Naive thymus-derived CD4-positive, alpha-beta T cell (primary cell): ENCODE measurements at places on chromosomes 4 and X. TPM values are rescaled to one million over a fixed set of nuclear protein-coding genes. Genes with fewer than 3 reads are reported as not detected.

- no peaks in the 10 kb centered on the region for H3K27me3 ChIP-seq
- peaks cover 4% of the 10 kb centered on the region for H3K4me1 ChIP-seq
- peak overlapping the region; percentile 75 for H3K4me3 ChIP-seq
- DNase-seq, result peak; percentile 34
Observed at GRCh38 chr4:183098019-183098722, 886 bp upstream of the WWC2 start.

GRCh38 chr4:107725281-107725859 is 5.3 kb upstream of the PAPSS1 start:
- DNase-seq, result no peak
- H3K27ac ChIP-seq, result no peak overlapping the region
- no peak overlapping the region for H3K4me3 ChIP-seq
- peaks cover 6% of the 10 kb centered on the region for H3K4me1 ChIP-seq
- H3K36me3 ChIP-seq, result no peaks in the 10 kb centered on the region

DNA sequence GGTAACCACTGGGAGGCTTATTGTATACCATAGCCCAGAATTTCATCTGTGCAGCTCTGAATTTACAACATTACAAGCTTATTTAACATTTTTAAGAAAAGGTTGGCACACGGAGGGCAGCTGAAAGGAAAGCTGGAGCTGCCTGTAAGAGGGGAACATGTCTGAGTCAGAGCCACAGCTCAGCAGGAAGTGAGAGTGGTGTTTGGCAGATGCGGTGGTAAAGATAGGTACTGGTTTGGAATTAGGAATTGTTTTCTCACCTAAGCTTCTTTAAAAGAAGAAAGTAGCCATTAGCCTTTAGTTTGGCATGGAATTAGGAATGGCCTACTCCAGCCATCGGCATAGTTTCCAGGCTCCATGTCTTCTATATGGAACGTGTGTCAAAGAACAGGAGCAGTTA is 172.5 kb upstream of the ANXA3 start:
- no peaks in the 10 kb centered on the region for H3K36me3 ChIP-seq
- H3K4me3 ChIP-seq, result no peak overlapping the region
- DNase-seq, result no peak
- H3K4me1 ChIP-seq, result no peaks in the 10 kb centered on the region
- H3K27ac ChIP-seq, result no peak overlapping the region

- no peaks in the 10 kb centered on the region for H3K4me1 ChIP-seq
- H3K27ac ChIP-seq, result no peak overlapping the region
- no peak overlapping the region for H3K4me3 ChIP-seq
- no peaks in the 10 kb centered on the region for H3K27me3 ChIP-seq
- H3K36me3 ChIP-seq, result no peaks in the 10 kb centered on the region
Observed at GRCh38 chrX:148698221-148698620, 197.8 kb downstream of the AFF2 start.

DNA sequence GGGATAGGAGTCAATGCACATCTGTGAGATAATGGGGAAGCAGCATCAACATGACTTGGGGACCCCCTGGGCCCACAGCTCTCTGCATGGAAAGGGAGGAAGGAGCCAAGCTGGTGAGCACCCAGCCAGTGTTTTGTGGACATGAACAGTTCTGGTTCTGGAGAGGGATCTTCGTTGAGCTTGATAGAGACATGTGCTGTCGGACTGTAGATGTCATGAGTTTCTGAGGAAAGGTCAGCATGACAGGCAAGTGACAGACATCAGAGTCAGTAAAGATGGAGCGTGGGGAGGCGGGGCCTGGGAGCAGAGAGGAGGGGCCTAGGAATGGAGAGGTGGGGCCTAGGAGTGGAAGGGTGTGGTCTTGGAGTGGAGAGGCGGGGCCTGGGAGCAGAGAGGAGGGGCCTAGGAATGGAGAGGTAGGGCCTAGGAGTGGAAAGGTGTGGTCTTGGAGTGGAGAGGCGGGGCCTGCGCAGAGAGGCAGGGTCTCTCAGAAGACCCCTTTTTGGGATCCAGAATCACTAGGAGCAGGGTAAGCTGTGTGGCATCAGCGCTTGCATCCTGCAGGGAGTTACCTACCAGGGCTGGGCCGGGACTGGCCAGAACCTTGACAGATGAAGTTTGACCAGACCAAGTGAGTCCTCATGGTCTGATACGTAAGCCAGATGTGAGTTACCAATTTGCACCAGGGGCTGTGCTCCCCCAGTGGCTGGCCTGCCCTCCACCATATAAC is 33.7 kb downstream of the PIGG start:
- no peak overlapping the region for H3K27ac ChIP-seq
- DNase-seq, result no peak
- H3K4me1 ChIP-seq, result no peaks in the 10 kb centered on the region
- no peak overlapping the region for H3K4me3 ChIP-seq
- H3K36me3 ChIP-seq, result peaks cover 22% of the 10 kb centered on the region

DNA sequence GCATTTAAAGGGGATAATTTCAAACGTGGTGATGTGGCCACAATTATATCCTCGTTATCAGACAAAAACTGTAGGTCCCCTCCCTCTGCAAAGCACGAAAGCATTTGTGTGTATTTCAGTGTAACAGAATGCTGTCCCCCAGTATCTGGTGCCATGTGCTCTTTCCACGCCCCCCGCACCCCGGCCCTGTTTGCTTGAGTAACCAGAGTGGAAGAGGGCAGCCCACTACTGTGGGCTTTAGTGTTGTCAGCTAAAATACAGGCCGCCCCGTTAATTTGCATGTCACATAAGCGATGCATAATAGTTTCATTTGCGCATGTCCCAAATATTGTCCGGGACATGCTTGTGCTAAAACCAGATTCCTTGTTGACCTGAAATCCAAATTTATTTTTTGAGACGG is 110.1 kb downstream of the PHKA2 start:
- H3K36me3 ChIP-seq, result no peaks in the 10 kb centered on the region
- H3K4me1 ChIP-seq, result no peaks in the 10 kb centered on the region
- no peak overlapping the region for H3K4me3 ChIP-seq
- H3K27ac ChIP-seq, result no peak overlapping the region

GRCh38 chrX:47749185-47749967 is 87.3 kb upstream of the ZNF81 start:
- no peak for DNase-seq
- no peaks in the 10 kb centered on the region for H3K27me3 ChIP-seq
- no peaks in the 10 kb centered on the region for H3K4me1 ChIP-seq
- no peak overlapping the region for H3K4me3 ChIP-seq
- H3K36me3 ChIP-seq, result no peaks in the 10 kb centered on the region

- no peak overlapping the region for H3K27ac ChIP-seq
- no peaks in the 10 kb centered on the region for H3K4me1 ChIP-seq
- H3K4me3 ChIP-seq, result no peak overlapping the region
- DNase-seq, result no peak
Observed at GRCh38 chrX:133337250-133337649, 78.0 kb downstream of the GPC4 start.

- DNase-seq, result no peak
- no peaks in the 10 kb centered on the region for H3K27me3 ChIP-seq
- no peak overlapping the region for H3K4me3 ChIP-seq
- no peaks in the 10 kb centered on the region for H3K4me1 ChIP-seq
Observed at GRCh38 chr4:138204507-138204906, 37.6 kb downstream of the SLC7A11 start.

DNA sequence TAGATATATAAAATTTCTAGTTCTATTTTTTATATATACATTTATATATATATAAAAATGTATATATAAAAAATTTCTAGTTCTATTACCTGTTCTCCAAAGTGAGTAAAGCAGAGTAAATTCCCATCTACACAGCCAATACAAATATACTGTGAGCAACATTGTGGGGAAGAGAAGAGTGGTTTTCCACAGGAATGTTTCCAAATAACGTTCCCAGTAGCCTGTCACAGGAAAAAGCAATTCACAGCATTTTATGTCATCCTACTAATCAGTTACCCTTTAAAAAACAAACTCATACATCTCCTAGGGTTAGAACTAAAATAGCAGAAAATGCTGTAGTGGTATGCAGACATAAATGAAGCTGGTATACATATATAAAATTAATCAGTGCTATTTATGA is 44.5 kb downstream of the AASDH start:
- no peak for DNase-seq
- H3K4me1 ChIP-seq, result no peaks in the 10 kb centered on the region
- no peak overlapping the region for H3K4me3 ChIP-seq
- no peak overlapping the region for H3K27ac ChIP-seq
- no peaks in the 10 kb centered on the region for H3K27me3 ChIP-seq

- H3K27ac ChIP-seq, result no peak overlapping the region
- H3K36me3 ChIP-seq, result no peaks in the 10 kb centered on the region
- H3K4me1 ChIP-seq, result no peaks in the 10 kb centered on the region
- no peak for DNase-seq
Observed at GRCh38 chr4:82774711-82775171, 23.9 kb downstream of the SCD5 start.

DNA sequence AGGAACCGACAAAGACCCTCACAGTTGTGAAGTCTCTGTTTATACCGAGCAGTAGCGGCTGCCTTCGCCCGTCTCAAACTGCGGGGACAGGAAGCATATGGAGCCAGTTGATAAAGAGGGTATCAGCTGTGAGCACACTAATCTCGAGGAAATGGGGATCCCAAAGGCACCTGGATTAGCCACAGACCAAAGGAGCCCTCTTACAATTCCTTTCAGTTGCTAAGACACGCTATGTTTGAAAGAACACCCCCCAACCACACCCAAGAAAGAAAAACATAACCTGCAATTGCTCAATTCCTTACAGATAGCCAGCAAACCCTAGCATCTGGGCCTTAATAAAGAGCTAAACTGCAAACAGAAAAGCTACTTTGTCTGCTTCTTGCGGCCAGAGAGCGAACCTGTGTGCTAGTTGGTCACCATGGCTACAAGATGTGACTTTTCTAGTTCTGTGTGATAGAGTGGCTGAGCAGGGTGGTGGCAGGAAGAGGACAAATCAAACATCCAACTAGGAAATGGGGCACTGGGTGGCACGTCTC is 23.3 kb upstream of the CHRNA9 start:
- H3K4me1 ChIP-seq, result peaks cover 31% of the 10 kb centered on the region
- no peak overlapping the region for H3K4me3 ChIP-seq
- no peaks in the 10 kb centered on the region for H3K36me3 ChIP-seq
- peak; percentile 62 for DNase-seq

GRCh38 chr4:40228497-40229365 is 31.9 kb downstream of the RHOH start:
- peaks cover 98% of the 10 kb centered on the region for H3K4me1 ChIP-seq
- H3K4me3 ChIP-seq, result peak overlapping the region; percentile 21
- DNase-seq, result peak; percentile 23
- H3K27ac ChIP-seq, result peak overlapping the region; percentile 74
- H3K36me3 ChIP-seq, result peaks cover 7% of the 10 kb centered on the region
- H3K27me3 ChIP-seq, result no peaks in the 10 kb centered on the region

DNA sequence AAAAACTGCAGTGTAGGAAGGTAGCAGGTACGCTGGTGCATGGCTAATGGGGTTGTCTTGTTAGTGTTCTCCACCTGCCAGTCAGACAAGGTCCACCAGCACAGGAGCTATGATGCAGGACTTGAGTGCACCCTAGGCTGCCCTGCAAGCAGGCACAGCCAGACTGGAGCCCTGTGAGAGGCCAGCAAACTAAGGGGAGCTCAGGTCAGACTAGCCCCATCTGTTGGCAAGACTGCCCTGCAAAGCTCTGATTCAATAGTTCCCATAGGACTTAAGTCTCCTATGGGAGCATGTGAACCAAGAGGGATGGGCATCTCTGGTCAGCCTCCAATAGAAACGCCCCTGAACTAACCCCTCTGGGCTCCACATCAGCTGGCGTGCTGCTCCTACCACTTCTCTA is 1307.3 kb downstream of the C4orf33 start:
- no peak for DNase-seq
- no peak overlapping the region for H3K4me3 ChIP-seq
- H3K27me3 ChIP-seq, result no peaks in the 10 kb centered on the region
- no peaks in the 10 kb centered on the region for H3K36me3 ChIP-seq
- H3K4me1 ChIP-seq, result no peaks in the 10 kb centered on the region

DNA sequence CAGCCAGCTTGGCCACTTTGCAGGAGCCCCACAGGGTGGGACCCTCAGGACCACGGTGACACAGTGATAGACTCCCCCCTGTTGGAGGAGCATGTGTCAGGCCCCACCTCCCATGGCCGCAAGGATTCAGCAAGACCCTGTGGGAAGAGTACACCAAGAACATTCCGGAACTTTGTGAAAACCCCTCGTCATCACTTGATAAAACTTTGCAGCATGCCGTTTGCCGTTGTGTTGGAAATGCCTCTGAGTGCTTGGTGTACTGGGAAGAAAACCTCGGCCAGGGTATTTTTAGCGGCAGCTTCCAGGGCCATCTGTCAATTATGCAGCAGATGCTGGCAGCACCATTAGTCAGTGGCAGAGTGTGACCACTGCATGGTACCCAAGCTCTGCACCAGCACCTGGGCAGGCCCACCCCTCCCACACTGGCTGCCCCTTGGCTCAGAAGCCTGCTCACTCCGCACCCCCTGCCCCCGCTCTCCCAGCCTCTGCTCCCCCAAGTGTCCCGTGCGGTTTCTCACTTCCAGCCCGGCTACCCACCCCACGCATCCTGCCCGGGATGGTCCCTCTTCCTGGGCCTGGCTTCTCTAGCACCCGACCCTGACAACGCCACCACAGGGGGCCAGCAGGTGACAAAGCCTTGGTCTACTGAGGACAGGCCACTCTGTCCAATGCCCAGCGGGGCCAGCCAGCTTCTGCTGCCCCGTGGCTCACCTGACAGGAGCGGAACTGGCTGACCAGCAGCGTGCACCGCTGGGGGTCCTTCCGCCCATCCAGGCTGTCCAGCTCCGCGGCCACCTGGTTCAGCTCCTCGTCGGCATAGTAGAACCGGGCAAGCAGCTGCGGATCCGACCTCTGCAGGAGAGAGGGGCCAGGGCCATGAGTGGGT is 65.0 kb downstream of the ZFYVE28 start:
- no peaks in the 10 kb centered on the region for H3K27me3 ChIP-seq
- H3K4me1 ChIP-seq, result no peaks in the 10 kb centered on the region
- H3K27ac ChIP-seq, result no peak overlapping the region
- no peaks in the 10 kb centered on the region for H3K36me3 ChIP-seq
- no peak for DNase-seq

Gene PRSS12
- total RNA-seq, result not detected

Gene FGD1
- total RNA-seq, result not detected

Gene GLOD5
- total RNA-seq, result not detected in 2 replicates

Gene LRRC66
- total RNA-seq, result 0.21 TPM
